ENCODE measurements at places on chromosomes 13 and 19. TPM values are rescaled to one million over a fixed set of nuclear protein-coding genes. Genes with fewer than 3 reads are reported as not detected.

Gene TMEM143
- 8.9 TPM for total RNA-seq

DNA sequence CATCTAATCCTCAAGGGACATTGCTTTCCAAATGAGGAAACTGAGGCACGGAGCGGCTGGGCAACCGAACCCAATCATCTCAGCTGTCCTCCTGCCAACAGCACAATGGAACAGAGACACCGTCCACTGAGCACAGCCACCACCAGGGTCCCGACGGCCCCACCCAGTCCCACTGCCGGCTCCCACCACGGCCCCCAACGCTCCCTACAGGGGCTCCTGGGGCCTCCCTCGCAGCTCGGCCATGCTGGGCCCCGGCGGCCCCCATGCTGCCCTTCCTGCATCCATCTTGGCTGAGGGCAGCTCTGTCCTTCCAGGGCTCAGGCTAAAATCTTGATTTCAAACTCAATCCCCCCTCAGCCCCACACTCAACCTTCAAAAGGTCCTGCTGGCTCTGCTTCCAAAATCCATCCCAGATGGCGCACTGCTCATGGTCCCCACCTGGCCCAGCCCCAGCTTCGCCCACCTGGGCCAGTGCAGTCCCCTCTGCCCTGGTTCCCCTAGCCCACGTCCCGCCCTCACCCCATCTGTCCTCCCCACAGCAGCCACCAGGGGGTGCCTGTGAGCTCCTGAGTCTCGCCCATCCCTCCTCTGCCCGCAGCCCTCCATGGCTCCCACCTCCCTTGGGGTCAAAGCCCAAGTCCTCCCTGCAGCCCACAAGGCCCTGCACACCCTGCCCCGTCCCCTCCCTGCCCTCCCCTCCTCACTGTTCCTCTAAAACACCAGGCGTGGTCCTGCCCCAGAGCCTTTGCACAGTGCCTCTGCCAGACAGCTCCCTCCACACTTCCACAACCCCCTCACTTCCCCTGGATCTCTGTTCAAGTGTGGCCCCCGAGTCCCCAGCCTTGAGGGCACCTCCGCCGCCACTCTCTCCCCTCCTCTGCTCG lies 7.9 kb downstream of the PIP5K1C start:
- DNase-seq, result no peak

DNA sequence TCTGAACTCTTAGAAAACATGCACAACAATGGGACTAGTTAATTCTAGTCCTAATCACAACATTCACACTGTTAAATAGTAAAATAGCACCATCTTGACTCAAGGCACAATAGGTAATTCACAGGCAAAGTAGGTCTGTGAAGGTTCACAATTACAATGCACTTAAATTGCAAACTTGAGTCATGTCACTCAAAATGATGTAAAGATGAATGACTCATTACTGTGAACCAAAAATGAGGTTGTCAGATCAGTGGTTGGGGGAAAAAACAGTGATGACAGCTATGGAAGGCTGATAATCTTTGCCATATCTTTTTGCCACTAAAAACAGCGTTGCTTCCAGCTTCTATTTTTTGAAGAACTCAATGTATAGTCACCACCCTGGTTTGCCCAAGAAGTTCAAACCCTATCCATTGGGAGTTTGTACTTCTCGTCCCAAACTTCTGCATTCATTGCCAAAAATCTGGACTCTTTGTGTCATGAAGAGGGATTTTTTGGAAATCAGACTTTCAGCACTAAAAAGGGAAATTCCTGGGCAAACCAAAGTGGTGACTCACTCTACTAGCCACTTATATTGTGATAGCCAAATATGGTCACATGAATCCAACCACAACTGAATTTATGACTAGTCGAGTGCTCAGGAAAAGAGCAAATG lies 200.9 kb upstream of the TMTC4 start:
- DNase-seq, result no peak

DNA sequence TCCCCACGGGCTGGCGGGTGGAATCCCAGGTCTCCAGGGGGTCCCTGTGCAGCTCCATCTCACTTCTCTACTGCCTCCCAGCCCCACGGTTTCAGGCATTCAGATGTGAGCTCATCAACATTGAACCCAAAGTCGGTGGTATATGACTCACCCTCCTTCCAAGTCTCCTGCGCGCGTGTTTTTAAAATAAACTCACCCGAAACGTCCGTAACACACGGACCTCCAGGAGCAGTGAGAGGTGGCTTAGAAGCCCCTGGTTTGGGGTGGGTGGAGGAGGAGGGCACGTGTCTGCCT lies 14.0 kb upstream of the CRTC1 start:
- DNase-seq, result no peak
